Left lung (tissue), 14 donors: ENCODE measurements at places on chromosomes 6 and 20.

GRCh38 chr20:62282877-62283503 lies 19.8 kb upstream of the ADRM1 start:
- DNase-seq = no peak

GRCh38 chr6:7467007-7467897 lies 74.2 kb upstream of the DSP start:
- DNase-seq = no peak

DNA sequence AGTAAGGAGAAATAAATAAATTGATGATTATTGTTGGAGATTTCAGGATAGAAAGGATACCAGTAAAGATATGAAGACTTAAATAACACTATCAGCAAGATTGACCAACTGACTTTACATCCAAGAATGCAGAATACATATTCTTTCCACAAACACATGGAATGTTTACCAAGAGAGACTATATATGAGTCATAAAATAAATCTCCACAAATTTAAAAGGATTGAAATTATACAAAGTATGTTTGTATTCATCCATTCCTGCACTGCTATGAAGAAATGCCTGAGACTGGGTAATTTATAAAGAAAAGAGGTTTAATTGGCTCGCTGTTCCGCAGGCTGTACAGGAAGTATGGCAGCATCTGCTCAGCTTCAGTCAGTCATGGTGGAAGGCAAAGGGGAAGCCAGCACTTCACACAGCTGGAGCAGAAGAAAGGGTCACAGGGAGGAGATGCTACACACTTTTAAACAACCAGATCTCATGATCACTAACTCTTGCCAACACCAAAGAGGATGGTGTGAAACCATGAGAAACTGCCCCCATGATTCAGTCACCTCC lies 56.7 kb upstream of the TNFRSF21 start:
- no peak for DNase-seq

GRCh38 chr6:39218868-39219567 lies 10.3 kb downstream of the KCNK5 start:
- DNase-seq = no peak

DNA sequence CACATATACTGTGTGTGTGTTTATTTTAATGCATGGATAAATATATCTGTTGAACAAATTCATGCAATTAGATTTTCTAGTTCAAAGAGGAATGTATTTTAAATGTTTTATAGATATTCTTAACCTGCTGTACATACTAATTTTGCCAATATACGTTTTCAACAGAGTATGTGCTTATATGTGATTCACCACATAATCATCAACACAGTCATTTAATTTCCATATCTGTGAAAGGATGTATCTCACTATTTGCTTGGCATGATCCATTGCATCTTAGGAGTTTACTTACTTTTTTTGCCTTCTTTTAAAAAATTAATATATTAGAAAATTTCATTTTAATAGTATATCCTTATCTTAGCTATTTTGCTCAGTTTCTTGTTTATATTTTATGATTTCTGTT lies 902.3 kb upstream of the CITED2 start:
- no peak for DNase-seq

GRCh38 chr6:31701666-31702404 lies 1.3 kb downstream of the ABHD16A start:
- no peak for DNase-seq

GRCh38 chr20:21862956-21863355 lies 157.5 kb downstream of the PAX1 start:
- no peak for DNase-seq

DNA sequence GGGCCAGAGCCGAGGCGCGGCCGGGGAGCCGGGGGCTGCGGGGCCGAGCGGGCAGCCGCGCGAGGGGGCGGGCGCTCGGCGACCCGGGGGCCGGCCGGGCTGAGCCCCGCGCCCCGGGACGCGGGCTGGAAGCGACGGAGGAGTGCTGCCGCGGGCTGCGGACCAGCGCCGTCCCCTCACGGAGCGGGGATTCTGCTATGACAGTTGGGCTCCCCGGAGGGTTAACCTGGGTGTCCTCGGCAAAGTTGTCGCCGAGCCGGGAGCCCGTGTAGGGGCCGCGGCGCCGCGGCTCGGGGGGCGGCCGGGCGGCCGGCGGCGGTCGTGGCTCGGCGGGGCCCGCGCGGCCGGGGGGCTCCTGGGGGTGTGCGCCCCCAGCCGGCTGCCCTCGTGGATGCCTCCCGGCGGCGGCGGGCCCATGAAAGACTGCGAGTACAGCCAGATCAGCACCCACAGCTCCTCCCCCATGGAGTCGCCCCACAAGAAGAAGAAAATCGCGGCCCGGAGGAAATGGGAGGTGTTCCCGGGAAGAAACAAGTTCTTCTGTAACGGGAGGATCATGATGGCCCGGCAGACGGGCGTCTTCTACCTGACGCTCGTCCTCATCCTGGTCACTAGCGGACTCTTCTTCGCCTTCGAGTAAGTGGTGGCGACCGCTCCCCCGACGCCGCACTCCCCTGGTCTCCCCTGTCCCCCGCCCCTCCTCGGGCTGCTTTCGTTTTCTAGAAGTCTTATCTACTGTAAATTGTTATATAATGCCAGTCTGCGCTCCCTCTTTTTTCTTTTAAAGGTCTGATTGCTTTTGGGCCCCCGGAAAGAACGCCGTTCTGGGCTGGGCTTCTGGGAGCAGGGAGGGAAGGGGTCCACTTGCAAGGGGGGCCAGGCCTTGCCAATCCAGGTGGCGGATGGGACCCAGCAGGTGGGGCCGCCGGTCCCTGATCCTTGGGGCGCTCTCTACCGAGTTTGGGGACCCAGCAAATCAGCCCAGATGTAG lies 936 bp downstream of the ZDHHC14 start:
- DNase-seq = peak; percentile 59

DNA sequence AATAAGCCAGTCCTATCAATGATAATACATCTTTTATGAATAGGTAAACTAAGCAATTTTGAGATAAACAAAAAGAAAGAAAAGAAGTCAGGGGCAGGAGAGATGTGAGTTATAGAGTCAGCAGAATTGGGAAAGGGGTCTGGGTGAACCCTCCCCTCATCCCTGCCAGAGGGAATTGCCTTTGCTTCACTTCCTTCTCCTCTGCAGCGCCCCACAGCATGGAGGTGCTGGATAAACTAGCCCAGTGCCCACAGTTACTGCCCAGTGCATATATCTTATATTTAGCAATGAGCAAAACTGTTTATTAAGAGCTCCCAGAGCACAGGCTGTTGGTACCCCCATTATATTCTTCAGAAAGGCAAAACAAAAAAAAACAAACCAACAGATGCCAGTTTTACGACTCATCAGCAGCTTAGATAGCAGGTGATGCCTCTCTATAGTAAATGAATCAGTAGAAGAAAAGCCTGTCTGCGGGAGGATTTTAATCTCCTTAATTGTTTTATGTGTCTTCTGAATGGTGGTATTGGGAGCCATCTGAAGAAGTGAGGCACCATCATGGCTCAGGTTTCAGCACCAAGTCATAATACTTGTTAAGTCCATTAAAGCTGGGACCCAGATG lies 419.2 kb downstream of the EPM2A start:
- DNase-seq = no peak

GRCh38 chr6:131163886-131164285 lies 28.6 kb downstream of the AKAP7 start:
- DNase-seq = no peak

DNA sequence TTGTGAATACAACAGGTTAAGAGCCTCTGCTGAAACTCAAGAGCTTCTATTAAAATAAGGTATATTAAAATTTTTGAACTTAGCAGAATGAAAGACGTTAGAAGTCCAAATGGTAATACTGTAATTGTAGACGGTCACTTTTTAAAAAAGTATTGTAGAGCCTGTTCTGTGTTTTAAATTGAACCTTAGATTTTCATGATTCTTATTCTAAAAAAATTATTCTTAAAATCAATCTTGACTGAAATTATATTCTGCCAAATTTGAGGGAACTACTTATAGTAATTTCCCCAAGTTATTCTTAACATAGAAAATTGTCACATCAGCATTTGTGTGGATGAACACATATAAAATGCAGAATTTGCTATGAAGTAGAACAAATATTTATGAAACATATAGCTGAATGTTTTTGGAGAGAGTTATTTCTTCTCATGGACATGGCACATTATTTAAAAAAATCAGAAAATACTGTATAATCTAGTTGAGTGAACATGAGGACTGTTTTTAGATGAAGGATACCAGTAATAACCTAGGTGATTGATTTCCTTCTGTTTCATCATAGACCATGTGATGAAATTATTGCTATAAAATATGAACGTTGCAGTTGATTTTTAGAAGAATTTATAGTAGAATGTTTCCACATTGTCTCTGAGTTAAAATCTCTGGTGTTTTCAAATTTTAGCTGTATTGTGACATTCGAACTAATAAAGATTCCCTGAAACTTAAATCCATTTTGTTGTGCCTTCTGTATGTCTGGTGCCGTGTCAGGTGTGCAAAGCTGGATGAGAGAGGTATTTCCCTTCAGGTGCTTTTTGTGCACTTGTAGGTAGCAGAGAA lies 2.8 kb downstream of the TBPL1 start:
- no peak for DNase-seq
